H1 (cell line): ENCODE measurements at places on chromosomes 3 and 15. TPM values are rescaled to one million over a fixed set of nuclear protein-coding genes. Genes with fewer than 3 reads are reported as not detected.

The C3orf49 gene
- total RNA-seq: not detected in 2 replicates

The ZIC1 gene
- 1.5 and 2.2 TPM in 2 replicates for total RNA-seq

The STAC gene
- total RNA-seq: 16.5 and 18.1 TPM in 2 replicates

The FEZF2 gene
- total RNA-seq: not detected in 2 replicates

DNA sequence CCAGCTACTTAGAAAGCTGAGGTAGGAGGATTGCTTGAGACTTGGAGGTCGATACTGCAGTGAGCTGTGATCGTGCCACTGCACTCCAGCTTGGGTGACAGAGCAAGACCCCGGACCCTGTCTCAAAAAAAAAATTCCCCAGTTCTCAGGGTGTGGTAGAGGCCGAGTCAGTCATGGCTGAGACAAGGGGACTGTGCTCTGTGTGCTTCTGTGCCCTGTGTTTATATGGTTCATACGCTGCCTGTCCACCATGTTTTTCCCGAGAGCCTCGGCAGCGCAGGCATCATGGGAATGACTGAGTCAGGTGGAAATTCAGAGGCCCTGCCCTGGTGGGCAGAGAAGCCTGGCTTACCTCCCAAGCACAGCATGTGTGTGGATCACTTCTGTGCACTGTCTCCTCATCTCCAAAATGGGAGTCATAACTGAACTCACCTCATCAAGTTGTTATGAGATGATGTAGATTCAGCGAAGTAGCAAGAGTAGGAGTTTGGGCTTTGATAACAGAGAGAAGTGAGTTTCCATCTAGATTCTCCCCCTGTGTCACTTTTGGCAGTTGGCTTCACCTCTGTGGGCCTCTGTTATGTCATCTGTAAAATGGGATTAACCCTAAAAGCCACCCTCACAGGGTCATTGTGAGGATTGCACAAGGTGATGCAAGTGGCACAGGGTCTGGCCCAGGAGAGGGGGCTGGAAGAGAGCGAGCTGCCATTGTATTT is 56.9 kb downstream of the FLNB start:
- DNase-seq: no peak

DNA sequence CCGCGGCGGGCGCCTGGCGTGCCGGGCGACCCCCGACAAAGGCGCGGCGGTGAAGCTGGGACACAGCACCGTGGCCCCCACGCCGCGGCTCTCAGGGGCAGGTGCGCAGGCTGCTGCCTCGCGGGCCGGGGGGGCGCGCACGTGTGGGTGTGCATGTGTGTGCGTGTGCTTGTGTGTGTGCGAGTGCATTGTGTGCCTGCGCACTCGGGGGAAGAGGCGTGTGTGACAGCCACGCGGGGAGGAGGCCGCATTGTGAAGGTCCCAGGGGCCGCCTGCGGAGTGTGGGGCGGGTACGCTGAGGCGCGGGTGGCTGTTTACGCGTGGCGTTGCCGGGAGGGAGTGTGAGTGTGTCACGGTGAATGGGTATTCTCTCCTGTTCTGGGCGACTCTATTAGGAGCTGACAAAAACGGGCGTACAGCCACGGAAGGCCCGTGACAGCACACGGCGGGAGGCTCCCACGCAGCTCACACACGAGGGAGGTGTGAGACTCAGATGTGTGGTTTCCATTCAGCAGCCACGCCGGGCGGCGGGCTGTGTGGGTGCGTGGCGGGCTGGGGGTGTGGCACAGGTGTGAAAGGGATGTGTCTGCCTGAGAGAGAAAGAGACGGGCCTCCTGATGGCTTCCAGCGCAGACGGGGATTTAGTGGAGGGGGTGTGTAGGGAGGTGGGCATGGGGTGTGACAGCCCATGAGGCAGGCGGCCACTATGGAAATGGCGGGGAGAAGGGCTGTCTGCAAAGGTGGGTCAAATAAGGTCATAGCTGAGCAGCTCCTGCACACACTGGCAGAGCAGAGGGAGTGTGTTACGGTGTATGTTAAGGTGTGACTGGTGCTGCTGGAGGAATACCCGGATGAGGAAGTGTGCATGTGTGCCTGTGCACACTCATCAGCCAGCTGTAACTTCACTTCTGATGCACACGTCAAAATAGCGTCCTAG is 750 bp downstream of the PODXL2 start:
- no peak for DNase-seq

DNA sequence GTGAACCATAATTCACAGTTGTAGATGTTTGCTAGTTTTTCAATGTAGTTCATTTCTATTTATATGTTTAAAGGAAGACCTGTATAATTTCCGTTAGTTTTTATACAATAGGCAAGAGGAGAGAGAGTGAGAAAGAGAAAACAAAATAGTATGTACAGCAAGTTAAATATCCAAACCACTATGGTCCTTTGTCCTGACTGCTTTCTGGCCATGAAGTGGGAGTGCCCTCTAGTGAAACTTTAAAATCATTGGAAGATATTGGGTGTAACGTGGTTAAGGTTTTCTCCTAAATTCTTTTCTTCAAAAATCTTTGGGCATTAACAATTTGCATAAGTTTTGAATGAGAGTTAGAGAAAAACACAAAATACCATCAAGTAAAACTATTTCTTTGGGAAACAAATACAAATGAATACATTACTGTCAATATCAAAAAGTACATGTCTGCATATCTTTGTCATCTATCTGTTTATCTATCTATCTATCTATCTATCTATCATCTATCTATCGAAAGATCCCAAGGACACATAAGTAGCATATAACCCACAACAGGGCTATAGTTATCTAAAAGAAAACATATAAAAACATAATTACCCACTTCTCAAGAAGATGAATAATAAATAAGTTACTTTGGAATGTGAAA is 534.6 kb upstream of the ATP11B start:
- no peak for DNase-seq

DNA sequence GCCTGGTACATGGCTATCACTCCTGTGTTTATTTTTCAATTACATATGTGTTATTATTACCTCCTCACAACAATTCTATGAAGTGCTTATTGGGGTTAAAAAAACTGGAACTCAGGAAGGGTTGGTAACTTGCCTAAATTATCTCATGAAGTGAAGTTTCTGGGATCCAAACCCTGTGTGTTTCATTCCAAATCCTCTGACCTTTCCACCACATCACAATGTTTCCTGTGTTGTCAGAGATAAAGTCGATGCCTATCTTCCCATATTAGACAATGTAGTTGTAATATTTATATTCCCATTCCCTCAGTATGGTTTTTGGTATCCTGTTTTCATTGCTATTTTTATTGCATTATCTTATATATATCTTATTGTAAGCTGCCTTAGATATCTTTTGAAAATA is 269.1 kb upstream of the CFAP20DC start:
- no peak for DNase-seq

- no peak for DNase-seq
Measured at GRCh38 chr3:42148086-42148848, 57.1 kb downstream of the TRAK1 start.
